GM23248 (cell line): ENCODE measurements at places on chromosomes 5 and 9.

DNA sequence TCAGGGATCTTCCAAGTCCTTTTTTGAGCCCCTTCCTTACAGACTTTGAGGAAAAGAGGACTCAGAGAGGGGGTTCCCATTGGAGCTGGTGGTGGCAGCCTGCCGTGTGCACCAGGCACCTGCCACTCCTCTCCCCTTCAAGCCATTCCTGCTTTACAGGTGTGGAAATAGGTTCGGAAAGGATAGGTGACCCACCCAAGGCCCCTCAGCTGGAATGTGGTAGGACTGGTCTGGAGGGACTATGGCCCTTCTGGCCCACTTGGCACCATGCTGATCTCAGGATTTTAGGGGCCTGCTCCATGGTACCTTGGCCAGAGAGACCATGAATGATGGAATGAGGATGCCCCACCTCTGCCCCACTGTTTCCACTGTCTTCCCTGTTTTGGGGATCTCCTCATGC is 1.4 kb downstream of the GALNT12 start:
- H3K4me3 ChIP-seq = no peak overlapping the region
- H3K27me3 ChIP-seq = no peaks in the 10 kb centered on the region
- no peak overlapping the region for H3K27ac ChIP-seq
- H3K4me1 ChIP-seq = peaks cover 25% of the 10 kb centered on the region

- peak overlapping the region; percentile 92 for H3K27ac ChIP-seq
- no peaks in the 10 kb centered on the region for H3K36me3 ChIP-seq
- H3K27me3 ChIP-seq = no peaks in the 10 kb centered on the region
- peaks cover 32% of the 10 kb centered on the region for H3K4me1 ChIP-seq
- no peak overlapping the region for H3K4me3 ChIP-seq
Observed at GRCh38 chr9:16987026-16987425, 116.6 kb upstream of the BNC2 start.

DNA sequence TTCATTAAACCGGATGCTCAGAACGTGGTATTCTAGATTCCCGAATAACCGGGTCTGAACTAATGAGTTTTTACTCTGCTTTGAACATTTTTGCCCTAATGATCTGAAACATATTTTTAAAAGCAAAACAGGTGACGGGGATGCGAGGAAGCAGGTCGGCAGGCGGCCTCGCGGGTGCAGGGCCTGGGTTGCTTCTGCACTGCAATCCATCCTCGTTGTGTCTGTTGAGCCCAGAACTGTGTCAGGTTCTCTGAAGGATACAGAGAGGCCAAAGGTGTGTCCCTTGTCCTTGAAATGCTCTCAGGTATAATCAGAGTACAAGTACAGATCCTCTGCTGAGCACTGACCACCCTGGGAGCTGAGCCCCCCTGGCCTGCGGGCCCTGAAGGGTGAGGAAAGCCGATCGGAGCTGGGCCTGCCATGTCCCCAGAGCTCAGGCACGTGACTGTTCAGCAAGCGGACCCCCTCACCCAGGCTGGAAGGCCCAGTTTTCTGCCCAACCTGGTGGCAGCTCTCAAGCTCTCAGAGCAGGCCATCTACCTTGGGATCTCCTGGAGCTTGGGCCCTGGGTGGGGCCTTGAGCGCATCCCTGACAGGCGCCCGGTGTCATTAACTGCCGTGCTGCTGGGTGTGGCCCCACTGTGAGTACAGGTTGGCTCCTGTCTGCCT is 151.8 kb downstream of the OLFM1 start:
- H3K27ac ChIP-seq = no peak overlapping the region
- no peak for DNase-seq
- H3K36me3 ChIP-seq = no peaks in the 10 kb centered on the region
- H3K4me1 ChIP-seq = no peaks in the 10 kb centered on the region

DNA sequence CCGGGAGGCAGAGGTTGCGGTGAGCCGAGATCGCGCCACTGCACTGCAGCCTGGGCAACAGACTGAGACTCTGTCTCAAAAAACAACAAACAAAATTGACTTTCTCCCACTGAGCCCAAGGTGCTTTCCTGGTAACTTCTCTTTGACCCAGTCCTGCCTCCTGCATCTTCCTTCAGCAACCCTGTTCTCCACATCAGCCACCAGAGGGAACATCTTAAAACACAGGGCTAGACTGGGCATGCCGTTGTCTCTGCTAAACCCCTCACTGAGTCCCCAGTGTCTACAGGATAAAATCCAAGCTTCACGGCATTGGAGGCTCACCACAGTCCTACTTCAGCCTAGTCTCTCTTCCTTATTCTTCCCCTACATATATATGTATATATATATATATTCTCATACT is 39.8 kb upstream of the KCNMB1 start:
- no peaks in the 10 kb centered on the region for H3K4me1 ChIP-seq
- no peaks in the 10 kb centered on the region for H3K36me3 ChIP-seq
- DNase-seq = peak; percentile 35
- H3K27ac ChIP-seq = no peak overlapping the region
- H3K27me3 ChIP-seq = peaks cover 42% of the 10 kb centered on the region

DNA sequence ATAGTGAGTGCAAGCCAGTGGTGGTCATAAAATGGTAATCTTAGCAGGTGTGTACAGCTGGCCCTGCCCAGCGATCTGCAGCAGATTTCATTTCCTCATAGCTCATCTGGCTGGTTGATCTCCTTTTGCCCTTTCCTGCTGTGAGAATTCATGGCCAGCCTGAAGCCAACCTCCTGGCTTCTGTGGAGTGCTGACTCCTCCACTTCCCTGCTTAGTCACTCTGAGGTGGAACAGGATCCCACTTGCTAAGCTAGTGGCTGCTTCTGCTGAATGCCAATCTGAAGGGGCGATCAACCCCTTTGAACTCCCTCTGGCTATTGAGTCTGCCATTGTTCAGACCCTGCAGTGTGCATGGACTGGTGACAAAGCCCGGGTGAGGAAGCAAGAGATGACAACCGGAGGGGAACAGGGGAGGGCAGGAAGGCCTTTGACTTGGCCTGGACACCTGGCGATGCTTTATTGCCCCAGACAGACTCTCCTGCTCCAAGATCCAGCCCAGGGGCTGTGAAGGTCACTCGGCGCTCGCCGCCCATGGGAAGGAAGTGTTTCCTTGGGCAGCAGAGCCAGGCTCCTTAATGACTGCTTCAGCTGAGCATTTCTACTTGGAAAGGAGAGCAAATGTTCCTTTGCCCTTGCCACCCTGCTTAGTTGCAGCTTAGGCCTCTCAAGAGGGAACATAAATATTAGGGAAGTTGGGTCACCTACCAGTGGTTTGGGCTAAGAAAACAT is 341.1 kb downstream of the ZSWIM6 start:
- H3K36me3 ChIP-seq = no peaks in the 10 kb centered on the region
- peaks cover 37% of the 10 kb centered on the region for H3K27me3 ChIP-seq
- no peak overlapping the region for H3K27ac ChIP-seq
- H3K4me1 ChIP-seq = no peaks in the 10 kb centered on the region
- DNase-seq = peak; percentile 60
- H3K4me3 ChIP-seq = no peak overlapping the region

- peak; percentile 93 for DNase-seq
- H3K27me3 ChIP-seq = no peaks in the 10 kb centered on the region
- H3K36me3 ChIP-seq = no peaks in the 10 kb centered on the region
- no peak overlapping the region for H3K4me3 ChIP-seq
Observed at GRCh38 chr9:107624234-107624948, 134.8 kb upstream of the KLF4 start.

- peak; percentile 63 for DNase-seq
- H3K27ac ChIP-seq = no peak overlapping the region
- H3K4me3 ChIP-seq = no peak overlapping the region
- no peaks in the 10 kb centered on the region for H3K27me3 ChIP-seq
- no peaks in the 10 kb centered on the region for H3K36me3 ChIP-seq
Observed at GRCh38 chr9:27247756-27248155, 49.2 kb downstream of the EQTN start.

DNA sequence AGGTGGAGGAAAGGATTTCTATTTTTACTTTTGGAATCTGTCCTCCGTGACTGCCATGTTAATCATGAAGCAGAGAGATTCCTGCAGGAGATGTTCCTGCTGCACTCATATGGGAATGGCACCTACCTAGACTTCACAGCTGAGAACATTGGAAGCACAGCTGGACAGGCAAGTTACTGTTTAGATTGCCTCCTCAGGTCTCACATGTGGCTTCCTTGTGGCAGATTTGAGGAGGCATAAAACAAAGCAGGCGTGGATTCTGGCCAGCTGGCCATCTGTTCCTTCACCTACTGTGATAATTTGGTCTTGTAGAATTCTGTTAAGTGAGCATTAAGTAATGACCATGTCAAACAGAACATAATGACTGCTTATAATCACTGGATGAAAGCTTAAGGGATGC is 193.4 kb downstream of the EDIL3 start:
- no peak overlapping the region for H3K4me3 ChIP-seq
- no peaks in the 10 kb centered on the region for H3K36me3 ChIP-seq
- H3K27me3 ChIP-seq = 0 out of 2 replicates have a peak, but pooled peaks cover 5% of the 10 kb centered on the region

GRCh38 chr9:107737610-107737986 is 248.0 kb upstream of the KLF4 start:
- DNase-seq = no peak
- H3K36me3 ChIP-seq = no peaks in the 10 kb centered on the region
- H3K4me1 ChIP-seq = peaks cover 73% of the 10 kb centered on the region
- H3K4me3 ChIP-seq = peak overlapping the region; percentile 3

- DNase-seq = no peak
- no peaks in the 10 kb centered on the region for H3K36me3 ChIP-seq
- H3K4me1 ChIP-seq = no peaks in the 10 kb centered on the region
- H3K27ac ChIP-seq = no peak overlapping the region
- no peak overlapping the region for H3K4me3 ChIP-seq
Observed at GRCh38 chr9:137671721-137672120, 52.9 kb downstream of the EHMT1 start.

GRCh38 chr9:36559036-36559695 is 13.5 kb upstream of the MELK start:
- peak; percentile 75 for DNase-seq
- H3K4me1 ChIP-seq = peaks cover 7% of the 10 kb centered on the region; the same call in 1 of the 2 replicates
- H3K4me3 ChIP-seq = no peak overlapping the region

GRCh38 chr9:16505199-16505598 is 365.3 kb downstream of the BNC2 start:
- 0 out of 2 replicates have a peak overlapping the region, but pooled peaks have one; percentile 8 for H3K4me3 ChIP-seq
- H3K27me3 ChIP-seq = no peaks in the 10 kb centered on the region
- H3K4me1 ChIP-seq = peaks cover 56% of the 10 kb centered on the region
- peak; percentile 47 for DNase-seq
- no peaks in the 10 kb centered on the region for H3K36me3 ChIP-seq

GRCh38 chr5:53472279-53472678 is 8.2 kb upstream of the FST start:
- DNase-seq = no peak
- H3K36me3 ChIP-seq = no peaks in the 10 kb centered on the region
- H3K27me3 ChIP-seq = no peaks in the 10 kb centered on the region
- H3K27ac ChIP-seq = no peak overlapping the region

DNA sequence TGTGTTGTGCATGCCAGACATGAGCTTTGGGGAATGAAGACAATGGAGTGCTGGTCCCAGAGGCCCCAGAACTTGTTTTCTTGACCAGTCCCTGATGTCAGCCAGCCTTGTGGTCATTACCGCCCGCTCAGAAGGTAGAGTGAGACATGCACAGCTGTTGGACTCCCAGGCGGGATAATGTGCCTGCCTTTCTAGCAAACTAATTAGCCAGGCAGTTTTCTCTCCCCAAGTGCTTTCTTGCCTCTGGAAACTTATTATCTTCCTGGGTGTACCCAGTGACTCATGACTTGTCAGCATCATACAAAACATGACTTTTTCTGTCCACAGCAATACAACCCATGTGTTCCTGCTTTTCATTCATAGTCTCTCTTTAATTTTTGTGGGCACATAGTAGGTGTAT is 131.1 kb downstream of the RMI1 start:
- no peaks in the 10 kb centered on the region; the same call in 1 of the 2 replicates for H3K27me3 ChIP-seq
- H3K4me3 ChIP-seq = no peak overlapping the region
- DNase-seq = peak; percentile 40
- no peak overlapping the region for H3K27ac ChIP-seq

- H3K4me3 ChIP-seq = no peak overlapping the region
- H3K27me3 ChIP-seq = no peaks in the 10 kb centered on the region
- no peaks in the 10 kb centered on the region for H3K4me1 ChIP-seq
- DNase-seq = no peak
- no peaks in the 10 kb centered on the region for H3K36me3 ChIP-seq
- no peak overlapping the region for H3K27ac ChIP-seq
Observed at GRCh38 chr5:83245037-83245436, 167.7 kb downstream of the XRCC4 start.

DNA sequence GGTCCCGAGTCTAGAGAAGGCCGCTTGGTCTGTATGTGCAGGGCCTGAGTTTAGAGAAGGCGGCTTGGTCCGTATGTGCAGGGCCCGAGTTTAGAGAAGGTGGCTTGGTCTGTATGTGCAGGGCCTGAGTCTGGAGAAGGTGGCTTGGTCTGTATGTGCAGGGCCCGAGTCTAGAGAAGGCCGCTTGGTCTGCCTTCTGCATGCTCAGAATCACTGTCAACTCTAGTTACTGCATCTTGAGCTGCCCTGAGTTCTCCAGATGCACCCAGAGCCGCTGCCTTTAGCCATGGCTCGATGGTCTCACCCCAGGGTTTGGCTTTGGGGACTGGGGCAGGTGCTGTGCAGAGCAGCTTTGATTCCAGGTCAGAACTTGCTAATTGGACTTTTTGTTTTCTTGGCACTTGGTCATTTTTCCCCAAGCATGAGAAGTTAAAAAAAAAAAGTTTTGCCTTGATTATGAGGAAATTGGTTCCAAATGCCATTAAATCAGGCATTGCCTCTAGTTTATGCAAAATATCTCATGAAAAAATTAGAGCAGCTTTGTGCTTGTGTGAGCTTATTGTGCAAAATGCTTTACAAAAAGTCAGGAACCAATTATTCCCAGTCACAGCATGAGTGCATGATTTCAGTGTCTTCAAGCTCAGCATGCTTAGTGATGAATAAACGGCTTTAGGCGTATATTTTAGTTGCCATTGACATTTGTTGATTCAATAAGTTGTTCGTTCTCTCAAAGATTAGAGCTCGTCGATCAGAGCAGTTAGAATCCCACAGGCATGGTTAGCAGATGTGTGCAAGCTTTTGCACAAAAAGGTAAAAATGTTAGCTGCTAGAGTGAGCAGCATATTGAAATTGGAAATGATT is 25.4 kb upstream of the EXOC3 start:
- peaks cover 15% of the 10 kb centered on the region; the same call in 1 of the 2 replicates for H3K4me1 ChIP-seq
- DNase-seq = peak; percentile 55
- H3K27ac ChIP-seq = peak overlapping the region; percentile 50
- H3K27me3 ChIP-seq = no peaks in the 10 kb centered on the region
- peaks cover 8% of the 10 kb centered on the region; the same call in 1 of the 2 replicates for H3K36me3 ChIP-seq

DNA sequence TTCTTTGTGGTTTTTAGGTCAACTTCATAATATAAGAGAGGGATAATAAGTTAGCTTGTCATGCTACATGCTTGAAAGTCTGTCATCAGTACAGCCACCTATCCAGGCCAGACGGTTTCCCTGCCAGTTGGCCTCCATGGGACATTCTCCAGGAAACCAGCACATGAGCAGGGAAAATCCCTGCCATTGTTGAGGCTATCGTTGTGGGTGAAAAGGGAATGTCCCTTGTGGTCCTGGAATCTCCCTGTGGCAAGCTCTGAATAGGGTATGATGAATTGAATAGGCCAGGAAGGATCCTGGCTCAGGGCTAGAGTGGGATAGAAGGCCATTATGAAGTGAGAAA is 12.3 kb downstream of the F2RL1 start:
- H3K4me1 ChIP-seq = peaks cover 10% of the 10 kb centered on the region; the same call in 1 of the 2 replicates
- no peaks in the 10 kb centered on the region for H3K36me3 ChIP-seq
- H3K27me3 ChIP-seq = no peaks in the 10 kb centered on the region
- no peak overlapping the region for H3K4me3 ChIP-seq
- peak; percentile 51 for DNase-seq
